ENCODE measurements at places on chromosomes 7 and 10. TPM values are rescaled to one million over a fixed set of nuclear protein-coding genes. Genes with fewer than 3 reads are reported as not detected.

GRCh38 chr10:71939304-71939703, 24.9 kb upstream of the CHST3 start:
- DNase-seq, result no peak

DNA sequence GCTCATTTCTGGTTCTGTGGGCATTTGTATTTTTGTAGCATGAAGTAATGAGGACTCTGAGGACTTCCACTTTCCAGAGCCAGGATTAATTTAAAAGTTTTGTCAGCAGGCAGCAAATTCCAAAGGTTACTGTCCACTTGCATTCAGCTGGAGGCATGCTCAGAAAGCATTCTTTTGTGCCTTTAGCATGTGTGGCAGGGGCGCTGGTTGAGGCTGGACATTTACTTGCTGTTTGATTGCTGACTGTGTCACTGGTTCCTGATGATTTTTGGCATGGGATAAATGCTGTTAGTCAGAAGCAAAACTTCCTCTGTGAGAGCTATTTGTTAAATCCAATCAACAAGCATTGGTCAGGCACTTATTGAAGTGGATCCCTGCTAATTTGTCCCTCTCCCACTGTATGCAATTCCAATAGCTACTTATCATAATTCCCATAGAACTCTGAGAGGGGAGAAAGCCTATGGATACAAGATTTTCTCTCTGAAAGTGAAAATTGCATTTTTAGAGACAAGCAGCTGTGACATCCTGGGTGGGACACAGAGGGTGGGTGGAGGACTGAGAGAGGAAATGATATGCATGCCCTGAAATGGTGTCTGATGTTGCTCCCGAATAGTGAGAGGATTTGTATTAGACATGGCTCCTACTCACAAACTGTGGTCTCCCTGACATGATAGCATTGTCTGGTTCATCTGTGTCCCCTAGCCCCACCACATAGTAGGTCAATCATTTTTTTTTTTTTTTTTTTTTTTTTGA, 161.2 kb upstream of the WDR11 start:
- no peak for DNase-seq

GRCh38 chr7:113763226-113763625, 155.6 kb downstream of the PPP1R3A start:
- DNase-seq, result peak; percentile 17

DNA sequence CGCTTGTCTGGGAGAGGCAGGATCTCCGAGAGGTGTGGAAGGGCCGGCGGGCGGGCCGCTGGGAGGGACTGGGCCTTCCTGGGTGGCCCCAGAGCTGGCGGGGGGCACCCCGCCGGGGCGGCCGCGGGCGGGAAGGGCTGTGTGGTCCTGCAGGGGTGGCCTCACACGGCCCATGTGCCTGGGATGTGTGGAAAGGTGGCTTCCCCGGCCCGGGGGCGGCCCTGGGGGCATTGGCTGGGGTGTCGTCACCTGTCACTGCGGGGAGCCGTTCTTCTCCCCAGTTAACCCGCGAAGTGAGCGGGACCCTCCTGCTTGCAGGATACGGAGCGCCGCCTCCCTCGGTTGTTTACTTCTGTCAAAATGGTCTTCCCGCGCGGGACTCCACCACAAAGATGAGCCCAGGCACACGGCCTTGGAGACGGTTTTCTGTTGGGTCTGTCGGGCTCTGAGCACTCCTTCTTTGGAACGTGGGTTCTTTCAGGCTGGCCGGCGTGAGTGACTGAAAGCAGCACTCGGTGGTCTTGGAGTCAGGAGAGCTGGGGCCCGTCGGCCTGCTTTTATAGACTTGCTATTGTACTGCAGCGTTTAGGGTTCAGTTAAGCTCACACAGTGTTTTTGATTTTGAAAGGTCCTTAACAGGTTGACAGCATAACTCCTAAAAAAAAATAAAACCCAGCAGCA, 700 bp downstream of the SMC3 start:
- no peak for DNase-seq

GRCh38 chr7:96179341-96179740, 142.6 kb downstream of the SLC25A13 start:
- no peak for DNase-seq

GRCh38 chr10:87705339-87705738, 45.7 kb downstream of the PAPSS2 start:
- DNase-seq, result peak; percentile 35

ACSM6 gene
- not detected for total RNA-seq

AKR1C8 gene
- total RNA-seq, result not detected

ATXN7L1 gene
- total RNA-seq, result 5.5 TPM

Measured in foreskin keratinocyte (primary cell).